Stimulated activated CD8-positive, alpha-beta memory T cell treated with anti-CD3 and anti-CD28 coated beads, Interleukin-15, amount 100 ng/mL, for 24 hours (primary cell): ENCODE measurements at places on chromosomes 7 and 10.
A peak's percentile ranks its signal among the peaks of the same experiment; 100 is the strongest.

- DNase-seq: no peak
Observed at GRCh38 chr7:96973986-96974385, 31.4 kb upstream of the DLX6 start.

- no peak for DNase-seq
Observed at GRCh38 chr7:5635006-5635405, 146.5 kb downstream of the RNF216 start.

- no peak for DNase-seq
Observed at GRCh38 chr7:128812514-128813168, 17.6 kb upstream of the FLNC start.

- peak; percentile 15 for DNase-seq
Observed at GRCh38 chr7:71752171-71752935, 620.4 kb downstream of the GALNT17 start.

DNA sequence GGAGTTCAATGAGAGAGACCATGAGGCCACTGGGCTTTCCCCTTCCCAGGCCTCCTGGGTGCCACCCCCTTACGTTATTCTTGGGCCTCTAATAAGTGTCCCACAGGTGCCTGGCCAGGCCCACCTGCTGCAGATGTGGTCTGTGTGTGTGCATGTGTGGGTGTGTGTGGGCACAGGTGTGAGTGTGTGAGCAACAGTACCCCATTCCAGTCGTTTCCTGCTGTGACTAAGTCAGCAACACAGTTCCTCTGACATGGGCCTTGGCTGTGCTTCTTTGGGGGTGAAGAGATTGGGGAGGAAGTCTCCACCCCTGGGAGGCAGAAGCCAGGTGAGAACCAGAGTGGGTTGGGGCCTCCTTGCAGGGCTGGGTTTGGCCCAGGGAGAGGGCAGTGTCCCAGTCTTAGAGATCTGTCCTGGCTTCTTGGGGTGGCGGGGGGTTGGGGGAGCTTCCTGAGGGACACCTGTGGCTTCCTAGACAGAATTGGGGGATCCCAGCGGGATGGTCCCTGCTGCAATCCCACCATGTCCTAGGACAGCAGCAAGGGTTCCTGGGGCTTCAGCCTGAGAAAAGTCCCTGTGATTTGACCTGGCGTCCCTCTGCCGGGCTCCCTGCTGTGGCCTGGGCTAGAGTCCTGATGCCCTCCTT, 4.1 kb upstream of the PILRB start:
- no peak for DNase-seq

- no peak for DNase-seq
Observed at GRCh38 chr10:18438361-18439126, 212.8 kb downstream of the NSUN6 start.

- DNase-seq: no peak
Observed at GRCh38 chr7:148967032-148967372, 61.3 kb downstream of the PDIA4 start.

DNA sequence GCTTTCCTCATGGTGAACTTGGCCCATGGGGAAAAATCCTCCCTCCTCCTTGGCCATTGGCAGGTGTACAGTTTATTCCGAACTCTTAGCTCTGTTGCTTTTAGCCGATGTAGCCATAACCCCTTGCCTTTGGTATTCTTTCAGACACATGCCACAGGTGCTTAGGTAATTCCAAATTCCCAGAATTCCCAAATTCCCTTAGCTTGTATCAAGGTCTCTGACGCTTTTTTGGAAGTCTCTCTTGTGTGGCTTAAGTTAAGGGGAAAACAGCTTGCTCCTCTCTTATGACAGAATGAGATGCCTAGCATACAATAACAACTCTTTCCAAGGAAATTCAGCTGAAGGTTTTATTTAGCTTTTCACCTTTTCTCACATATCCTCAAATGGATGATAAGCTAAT, 68.0 kb downstream of the SUGCT start:
- DNase-seq: no peak

GRCh38 chr7:13894377-13894776, 95.1 kb downstream of the ETV1 start:
- no peak for DNase-seq

DNA sequence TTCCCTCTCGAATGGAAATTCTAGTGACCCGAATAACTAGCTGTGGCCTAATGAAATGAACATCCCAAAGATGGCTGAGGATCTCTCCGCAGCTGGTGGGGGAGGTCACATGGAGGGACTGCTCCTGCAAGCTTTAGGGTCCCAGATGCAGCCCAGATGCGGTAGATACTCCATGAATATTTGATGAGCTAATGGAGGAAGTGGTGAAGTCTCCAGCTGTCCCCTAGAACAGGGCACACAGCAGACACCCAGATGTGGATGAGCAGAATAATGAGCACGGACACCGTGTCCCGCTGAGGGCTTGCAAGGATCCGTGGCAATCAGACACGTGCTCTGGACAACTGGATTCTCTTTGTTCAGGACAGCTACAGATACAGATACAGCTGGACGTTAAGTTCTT, 59.2 kb downstream of the DENND2A start:
- DNase-seq: no peak

GRCh38 chr10:28020080-28020860, 21.4 kb upstream of the ODAD2 start:
- DNase-seq: no peak

DNA sequence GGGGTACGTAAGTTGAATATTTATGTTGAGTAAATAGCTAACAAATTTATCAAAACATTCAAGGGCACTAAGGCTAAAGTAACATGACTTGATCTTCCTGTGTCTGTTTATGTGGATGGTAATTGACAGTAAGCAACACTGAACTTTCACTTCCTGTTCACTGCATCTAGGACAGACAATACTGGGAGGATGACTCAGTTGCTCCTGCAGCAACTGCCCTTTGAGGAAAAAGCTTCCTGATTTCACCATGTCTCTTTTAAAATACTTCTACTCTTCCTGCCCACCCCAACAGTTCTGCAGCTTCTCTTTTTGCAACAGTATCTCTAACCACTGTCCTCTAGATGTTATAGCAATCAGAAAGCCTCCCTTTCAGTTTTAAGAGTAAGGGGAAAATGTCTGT, 76.6 kb upstream of the HGF start:
- DNase-seq: no peak

GRCh38 chr7:131623154-131623553, 66.7 kb upstream of the PODXL start:
- DNase-seq: no peak

DNA sequence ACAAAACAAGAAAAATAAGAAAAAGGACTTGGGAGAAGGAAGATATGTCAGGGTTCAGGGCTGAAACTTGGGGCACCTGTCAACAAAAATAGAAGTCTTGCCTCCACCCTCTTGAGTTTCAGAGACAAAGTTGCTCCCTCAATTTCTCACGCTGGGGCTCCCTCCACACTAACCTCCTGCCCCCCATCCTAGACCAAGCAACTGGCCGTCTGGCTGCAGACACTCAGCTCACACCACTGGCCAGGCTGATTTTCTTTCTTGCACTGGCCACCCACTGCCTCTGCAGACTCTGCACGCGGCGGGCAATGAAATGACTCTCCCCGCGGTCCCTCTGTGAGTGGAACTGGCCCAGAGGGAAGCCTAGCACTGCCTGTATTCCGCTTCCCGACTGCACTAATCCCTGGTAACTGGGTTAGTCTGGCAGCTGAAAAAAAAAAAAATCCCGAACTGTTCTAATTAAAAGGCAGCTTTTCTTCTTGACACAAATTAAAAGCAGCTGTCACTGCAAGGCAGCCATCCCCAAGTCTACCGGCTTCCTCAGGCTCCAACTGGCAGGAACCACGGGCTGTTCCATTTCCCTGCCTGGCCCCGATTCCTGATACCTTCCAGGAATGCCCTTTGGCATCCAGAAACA, 83.5 kb downstream of the SPDYE5 start:
- DNase-seq: no peak

GRCh38 chr7:148084138-148084537, 506.4 kb upstream of the C7orf33 start:
- DNase-seq: no peak

DNA sequence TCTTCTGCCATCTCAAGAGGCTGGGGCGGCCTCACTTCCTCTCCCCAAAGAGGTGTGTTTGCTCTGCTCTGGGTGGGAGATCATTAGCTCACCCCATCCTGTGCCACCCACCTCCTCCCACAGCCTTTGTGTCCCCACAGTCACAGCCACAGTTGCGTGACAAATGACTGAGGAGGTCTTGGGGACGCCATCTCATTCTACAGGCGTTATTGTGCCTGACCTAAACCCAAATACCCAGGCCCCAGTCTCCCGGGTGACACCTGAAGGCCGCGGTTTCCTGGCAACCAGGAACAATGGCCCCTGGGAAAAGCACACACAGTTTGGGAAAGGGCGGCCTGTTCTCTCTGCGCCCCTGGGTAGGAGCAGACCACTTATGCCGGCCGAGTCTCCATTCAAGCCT, 51.6 kb downstream of the SLIT1 start:
- DNase-seq: no peak

- DNase-seq: peak; percentile 89
Observed at GRCh38 chr7:158976849-158977593, 120.7 kb downstream of the DYNC2I1 start.

- no peak for DNase-seq
Observed at GRCh38 chr7:825386-825785, 6.9 kb upstream of the SUN1 start.

DNA sequence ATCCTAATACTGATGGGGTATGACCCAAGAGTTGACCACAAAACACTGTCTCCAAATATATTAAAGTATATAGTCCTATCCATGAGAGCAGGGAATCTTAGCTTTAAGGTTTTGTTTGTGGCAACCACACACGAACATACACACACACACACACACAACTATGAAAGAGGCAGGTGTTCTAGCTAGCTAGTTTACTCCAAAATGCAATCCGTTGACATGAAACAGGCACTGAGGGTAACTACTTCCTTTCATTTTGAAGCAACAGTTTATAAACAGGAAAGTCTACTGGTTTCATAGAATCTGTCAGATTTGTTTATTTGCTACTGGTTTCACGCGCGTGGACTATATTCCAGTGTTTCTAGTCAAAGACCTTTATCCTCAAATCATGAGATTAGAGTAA, 14.8 kb downstream of the HTR5A start:
- no peak for DNase-seq

GRCh38 chr10:101071885-101072433, 10.2 kb downstream of the KAZALD1 start:
- DNase-seq: no peak

DNA sequence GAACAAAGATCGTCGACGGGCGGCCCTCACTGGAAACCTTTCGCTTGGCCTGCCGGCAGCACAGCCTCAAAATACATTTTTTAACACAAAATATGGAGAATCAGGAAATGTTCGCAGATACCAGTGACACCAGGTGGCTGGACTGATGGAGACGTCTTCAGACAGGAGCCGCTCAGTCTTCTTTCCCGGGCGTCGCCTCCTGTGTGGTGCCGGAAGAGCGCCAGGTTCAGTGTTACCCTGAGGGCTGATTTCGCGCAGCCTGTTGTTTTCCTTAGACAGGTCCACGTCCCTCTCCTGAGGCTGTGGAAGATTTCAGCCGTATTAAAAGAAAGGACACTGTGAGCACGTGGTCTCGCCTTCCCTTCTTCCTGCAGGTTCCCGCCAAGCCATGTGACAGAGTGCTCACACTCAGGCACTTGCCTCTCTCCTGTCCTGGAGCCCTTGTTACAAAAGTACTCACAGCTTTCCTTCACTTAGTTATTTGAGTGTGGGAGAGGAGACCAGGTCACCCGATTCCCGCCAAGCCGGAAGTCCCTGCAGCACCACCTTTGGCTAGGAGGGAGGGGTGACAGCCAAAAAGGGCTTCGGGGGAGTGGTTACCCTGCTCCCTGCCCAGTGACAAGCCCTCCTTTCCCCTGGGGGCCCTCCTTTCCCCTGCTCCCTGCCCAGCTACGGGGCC, 21.7 kb upstream of the PWWP2B start:
- no peak for DNase-seq

- DNase-seq: no peak
Observed at GRCh38 chr10:62582804-62583208, 208.6 kb downstream of the ZNF365 start.

DNA sequence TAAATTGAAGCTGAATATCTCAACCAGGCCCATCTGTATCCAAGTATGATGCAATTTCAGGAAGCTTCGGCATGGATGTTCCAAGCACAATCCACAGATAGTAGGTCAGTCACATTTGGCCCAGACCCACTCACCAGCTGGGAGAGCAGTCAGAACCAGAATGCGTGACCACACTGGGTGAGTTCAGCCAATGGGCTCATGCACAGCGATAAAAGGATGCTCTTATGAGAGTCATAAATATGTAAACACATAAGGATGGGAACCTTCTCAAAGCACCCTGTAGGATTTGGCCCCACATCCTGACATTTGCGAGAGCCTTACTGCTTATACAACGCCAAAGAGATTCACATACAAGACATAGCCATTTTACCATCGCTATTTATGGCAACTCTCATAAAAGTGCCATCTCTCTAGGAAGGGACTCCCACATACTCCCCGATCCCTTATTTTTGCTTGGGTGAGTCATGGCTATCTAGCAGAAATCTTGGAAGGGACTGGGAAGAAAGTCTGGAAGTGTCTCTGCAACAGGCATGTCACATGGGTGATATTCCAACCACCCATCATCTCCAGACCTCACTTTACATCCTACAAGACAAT, 3.0 kb downstream of the AFAP1L2 start:
- no peak for DNase-seq

DNA sequence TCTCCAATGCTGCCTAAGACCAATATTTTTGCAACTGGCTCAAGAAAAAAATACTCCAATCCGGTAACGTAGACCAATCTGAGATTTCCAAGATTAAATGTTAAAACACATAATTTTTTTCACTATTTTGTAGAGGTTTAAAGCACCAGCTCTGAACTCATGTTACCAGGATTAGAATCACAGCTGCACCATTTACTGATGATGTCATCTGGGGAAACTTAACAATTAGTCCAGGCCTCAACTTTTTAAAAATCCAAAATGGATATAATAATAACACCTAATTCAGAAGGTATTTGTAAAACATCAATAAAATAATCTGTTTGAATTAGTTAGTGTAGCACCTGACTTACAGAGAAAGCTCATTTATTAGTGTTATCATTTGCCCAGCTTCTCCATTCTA, 14.4 kb downstream of the PON1 start:
- no peak for DNase-seq

GRCh38 chr10:5992398-5992797, 15.1 kb upstream of the IL15RA start:
- DNase-seq: no peak

- no peak for DNase-seq
Observed at GRCh38 chr7:18425227-18425626, 70.3 kb upstream of the HDAC9 start.

- DNase-seq: no peak
Observed at GRCh38 chr10:49325131-49325915, 26.4 kb downstream of the C10orf71 start.

- DNase-seq: no peak
Observed at GRCh38 chr10:15344876-15345285, 26.2 kb downstream of the FAM171A1 start.

- DNase-seq: no peak
Observed at GRCh38 chr10:128280271-128280670, 154.0 kb upstream of the MKI67 start.
